ENCODE measurements at places on chromosomes 6 and 20.

DNA sequence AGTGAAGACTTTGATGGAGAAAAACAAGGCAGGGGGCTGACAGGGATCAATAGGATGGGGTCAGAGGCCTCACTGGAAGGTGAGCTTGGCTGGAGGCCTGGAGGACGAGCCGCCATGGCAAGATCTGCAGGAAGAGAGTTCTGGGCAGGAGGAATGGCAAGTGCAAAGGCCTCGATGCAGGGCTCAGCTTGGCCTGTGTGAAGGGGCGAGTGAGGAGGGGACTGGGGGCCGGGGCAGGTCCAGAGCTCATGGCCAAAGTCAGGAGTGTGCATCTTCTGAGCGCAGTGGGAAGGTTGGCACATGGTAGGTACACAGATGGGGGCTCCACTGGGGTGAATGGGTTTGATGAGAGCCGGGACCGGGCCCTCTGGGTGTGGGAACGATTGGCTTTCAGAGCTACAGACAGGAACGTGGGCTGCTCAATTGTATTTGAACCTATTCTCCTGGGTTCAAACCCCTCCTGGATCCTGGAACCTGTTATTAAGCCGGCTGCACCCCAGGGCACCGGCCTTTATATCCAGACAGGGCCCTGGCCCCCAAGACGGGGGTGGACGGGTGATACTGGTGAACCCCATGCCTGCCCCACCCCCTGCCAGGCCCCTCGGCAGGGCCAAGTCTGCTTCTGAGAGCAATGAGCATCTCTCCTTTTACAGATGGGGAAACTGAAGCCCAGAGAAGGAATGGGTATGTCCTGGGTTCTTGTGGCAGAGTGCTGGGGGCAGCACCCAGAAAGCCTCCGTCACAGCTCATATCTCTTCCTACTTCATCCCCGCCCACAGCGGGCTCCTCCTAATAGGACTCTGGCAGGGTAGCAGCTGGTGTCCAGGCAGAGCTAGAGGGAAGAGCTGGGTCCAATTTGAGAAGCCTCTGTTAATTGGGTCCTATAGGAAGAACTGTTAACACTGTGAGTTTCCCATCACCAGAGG, 106.1 kb downstream of the CEBPB start:
- DNase-seq, result peak; percentile 76

- DNase-seq, result no peak
These were observed 144.3 kb upstream of the PRDM1 start for GRCh38 chr6:105941621-105942412.

GRCh38 chr20:1184638-1185315, at the start of gene TMEM74B:
Gene TMEM74B (minus strand): TSS chr20:1184981. CDS start chr20:1183801, 1,180 bp downstream.
- no peak for DNase-seq

GRCh38 chr6:168428052-168428826, 12.7 kb upstream of the SMOC2 start:
- no peak for DNase-seq

DNA sequence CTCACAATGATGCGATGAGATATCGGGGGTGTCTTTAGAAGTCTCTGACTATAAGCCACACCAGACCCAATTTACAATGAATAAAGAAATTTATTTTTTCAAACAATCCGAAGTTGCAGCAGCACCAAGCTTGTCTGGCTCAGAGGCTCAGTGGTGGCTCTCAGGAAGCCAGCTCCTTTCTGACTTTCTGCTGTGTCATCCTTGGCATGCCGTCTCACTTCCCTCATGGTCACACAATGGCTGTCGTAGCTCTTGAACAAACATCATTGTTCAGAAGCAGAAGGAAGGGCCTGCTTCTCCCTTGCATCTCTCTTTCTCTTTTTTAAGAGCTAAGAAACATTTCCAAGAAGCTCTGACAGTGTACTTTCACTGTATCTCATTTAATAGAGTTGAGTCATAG, 299.0 kb downstream of the DOK5 start:
- DNase-seq, result no peak

GRCh38 chr6:13741365-13741764, 29.7 kb upstream of the RANBP9 start:
- DNase-seq, result no peak

GRCh38 chr20:20447196-20447595, 79.3 kb downstream of the INSM1 start:
- no peak for DNase-seq

- DNase-seq, result no peak
These were observed 23.8 kb upstream of the HELZ2 start for GRCh38 chr20:63597651-63598478.

GRCh38 chr20:56574531-56575142, 41.6 kb downstream of the FAM209B start:
- peak; percentile 7 for DNase-seq

DNA sequence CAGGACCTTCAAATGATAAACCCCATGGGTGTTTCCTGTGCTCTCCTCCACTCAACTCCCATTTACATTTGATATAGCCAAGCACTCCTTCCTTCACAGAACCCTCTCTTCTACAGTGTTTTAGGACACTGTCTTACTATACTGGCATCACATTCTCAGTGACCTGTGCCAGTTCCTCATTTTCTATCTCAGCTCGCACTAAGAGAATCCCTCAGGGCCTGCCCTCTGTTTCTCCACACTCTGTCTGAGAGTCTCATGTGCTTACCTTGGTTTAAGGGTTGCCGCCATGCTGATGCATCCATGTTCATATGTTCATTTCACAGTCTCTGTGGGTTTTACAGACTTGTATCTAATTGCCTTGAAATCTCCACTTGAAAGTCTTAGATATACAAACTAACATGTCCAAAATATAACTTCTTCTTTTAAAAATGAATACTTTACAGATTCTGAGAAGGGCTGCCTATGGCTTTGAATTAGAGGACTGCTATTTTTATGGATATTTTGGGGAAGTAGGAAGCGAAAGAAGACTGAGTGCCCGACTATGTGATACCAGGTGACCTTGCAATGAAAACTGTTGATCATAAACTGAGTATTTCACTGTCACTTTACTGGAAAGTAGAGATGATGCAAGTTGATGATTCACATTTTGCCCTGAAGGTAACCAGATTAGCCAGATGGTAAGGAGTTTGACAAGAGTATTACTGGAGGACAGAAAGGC, 153.1 kb upstream of the SIM1 start:
- DNase-seq, result no peak

DNA sequence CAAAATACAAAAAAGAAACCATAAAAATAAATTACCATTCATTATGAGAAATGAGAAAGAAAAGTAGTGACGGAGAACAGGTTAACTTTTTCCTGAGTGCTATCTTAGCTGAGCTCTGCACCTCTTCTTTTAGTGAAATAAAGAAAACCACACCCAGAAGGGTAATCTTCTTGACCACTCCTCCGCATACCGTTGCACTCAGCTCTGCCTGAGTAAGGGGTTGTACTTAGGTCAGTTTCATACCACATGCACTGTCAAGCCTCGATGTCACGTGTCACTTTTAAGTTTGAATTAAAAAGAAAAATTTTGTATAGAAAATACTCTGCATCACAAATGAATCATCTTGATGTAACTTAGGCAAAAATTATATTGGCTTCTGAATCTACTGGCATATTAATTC, 2.8 kb downstream of the EZR start:
- DNase-seq, result no peak

DNA sequence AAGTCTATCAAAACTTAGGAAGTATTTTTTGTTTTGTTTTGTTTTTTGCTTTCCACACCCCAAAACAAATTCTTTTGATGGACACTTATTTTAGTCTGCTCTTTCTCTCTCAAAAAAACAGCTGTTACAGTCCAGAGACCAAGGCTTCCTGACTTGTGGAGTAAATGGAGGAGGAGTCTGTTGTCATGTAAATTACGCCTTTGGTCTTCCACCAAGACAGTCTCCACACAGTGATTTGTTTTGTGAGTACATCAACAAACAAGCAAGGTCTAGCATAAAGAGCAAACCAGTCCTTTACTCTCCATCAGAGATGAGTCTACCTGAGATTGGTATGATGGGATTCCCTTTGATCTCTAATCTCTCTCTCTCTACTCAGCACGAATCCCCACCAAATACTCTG, 588.0 kb upstream of the ARID1B start:
- no peak for DNase-seq

GRCh38 chr20:35568645-35569044, 26.8 kb downstream of the ERGIC3 start:
- DNase-seq, result no peak

DNA sequence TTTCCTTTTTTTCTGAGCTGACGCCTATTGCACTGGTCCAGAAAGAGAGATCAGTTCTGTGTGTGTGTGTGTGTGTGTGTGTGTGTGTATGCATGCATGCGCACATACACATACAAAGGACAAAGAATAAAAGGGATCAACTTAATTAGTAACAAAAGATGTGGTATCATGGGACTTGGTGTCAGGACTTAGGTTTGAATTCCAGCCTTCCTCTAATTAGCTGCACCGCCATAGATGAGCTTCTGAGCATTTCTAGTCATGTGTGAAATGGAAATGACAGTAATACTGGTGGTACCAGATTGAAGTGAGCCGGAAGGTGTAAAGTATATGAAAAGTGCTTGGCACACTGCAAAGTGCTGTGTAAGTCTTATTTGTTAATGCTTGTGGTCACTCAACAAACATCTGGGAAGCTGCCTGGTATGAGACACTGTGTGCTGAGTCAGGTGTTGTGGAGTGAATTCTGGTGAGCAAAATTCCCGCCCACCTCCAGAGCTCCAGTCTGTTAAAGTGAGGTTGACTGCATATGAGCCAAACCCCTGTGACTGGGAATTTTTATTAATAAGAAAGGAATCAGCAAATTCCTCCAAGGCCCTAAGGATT, 12.4 kb downstream of the DAAM2 start:
- no peak for DNase-seq

DNA sequence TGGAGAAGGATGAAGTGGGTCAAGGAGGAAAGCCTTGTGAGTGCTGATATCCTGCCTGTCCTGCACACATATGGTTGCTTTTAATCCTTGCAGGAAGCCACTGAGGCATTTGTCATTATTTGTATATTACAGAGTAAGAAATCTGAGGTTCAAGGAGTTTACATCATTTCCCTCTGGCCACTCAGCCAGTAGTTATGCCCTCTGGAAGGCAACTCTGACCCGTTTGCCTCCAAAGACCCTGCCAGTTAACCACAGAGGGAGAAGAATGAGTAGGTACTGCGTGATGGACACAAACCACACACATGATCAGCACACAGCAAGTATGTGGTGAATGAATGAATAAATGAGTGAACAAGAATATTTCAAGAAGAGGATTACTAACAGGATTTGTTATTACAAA, 7.9 kb upstream of the FAM210B start:
- DNase-seq, result no peak

DNA sequence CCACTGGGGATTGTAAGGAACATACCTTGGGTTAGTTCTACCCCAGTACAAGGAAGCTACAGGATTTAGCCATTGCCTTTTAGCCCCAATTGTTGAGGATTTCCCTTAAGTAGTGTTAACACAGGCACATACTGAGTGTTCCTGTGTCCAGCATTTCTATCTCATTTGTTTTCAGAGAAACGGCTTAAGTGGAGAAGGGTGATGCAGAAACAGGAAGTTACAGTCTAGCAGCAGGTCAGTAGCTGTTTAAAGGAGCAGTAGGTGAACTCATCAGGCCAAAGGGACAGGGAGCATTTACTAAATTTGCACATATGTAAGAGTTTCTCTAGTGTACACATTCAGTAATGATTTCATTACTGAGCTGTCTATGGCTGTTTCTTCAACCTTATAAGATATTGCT, 644.2 kb upstream of the GJE1 start:
- no peak for DNase-seq

DNA sequence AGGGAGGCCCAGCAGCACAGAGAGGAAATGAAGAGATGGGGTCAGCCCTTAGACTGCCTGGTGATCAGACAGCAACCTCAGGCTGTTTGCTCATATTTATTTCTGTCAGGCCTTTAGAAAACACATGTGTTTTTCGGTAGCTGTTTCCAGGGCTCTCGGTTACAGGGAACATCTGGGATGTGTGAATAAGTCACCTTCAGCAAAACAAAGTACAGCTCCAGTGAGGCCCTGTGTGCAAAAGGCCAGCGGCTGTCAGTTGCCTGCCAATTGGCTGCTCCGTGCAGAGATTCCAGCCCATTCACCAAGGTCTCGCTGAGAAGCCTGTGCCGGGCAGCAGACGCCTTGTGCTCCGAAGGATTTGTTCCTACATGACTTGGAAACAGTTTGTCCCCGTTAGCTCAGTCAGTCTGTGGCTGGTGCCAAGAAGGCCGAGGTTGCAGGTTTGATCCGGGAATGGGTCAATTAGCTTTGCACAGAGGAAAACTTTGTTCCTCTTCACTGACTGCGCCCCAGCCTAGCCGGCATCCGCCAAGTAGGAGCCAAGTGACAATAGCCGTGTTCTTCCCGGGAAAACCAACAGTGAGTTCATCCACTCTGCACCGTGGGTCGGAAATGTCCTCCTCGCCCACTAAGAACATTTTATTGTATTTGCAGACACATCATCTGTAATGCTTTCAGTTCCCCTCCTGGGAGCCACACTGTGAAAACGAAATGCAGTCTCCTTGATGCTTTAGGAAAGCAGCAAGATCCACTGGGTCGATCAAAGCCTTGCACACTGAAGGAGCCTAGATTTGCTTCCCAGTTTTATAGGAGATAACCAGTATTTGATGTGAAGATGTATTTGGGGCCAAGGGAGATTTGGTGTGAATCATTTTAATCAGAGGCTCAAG, 315.4 kb upstream of the CDYL start:
- peak; percentile 72 for DNase-seq

DNA sequence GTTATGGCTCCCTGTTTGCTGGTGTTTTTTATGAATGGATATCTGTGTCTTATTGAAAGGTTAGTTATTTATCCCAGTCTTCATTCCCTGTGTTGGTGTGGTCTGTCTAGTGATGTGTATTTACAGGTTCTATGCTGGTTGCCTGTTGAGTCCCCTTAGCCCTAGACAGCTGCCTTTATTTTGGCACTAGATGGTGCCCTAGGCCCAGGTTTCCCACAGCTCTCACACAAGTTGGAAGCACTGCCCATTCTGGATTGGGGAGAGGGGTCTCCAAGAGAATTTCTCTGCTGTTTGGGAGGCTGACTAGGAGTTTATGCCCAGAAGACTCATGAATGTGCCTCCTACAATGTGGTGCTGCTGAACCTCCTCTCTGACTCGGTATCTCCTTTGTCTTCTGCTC, 12.4 kb downstream of the GRM1 start:
- DNase-seq, result peak; percentile 47

DNA sequence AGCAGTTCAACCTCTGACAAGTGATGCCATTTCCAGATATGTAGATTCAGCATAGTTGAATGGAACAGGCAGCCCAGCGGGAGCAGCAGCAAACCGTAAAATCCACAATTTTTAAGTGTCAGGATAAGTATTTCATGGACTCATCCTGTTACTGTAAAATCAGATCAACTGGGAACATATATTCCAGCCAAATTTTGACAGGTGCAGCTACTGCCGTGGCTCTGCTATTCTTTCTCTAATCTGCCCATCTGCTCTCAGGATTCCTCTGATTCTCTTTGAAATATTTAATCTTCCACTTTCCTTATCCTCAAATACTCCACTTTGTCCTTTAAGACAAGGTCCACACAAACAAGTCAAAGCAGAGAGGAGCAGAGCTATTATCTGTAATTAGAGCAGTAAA, 245.4 kb upstream of the ASCC3 start:
- no peak for DNase-seq

- DNase-seq, result peak; percentile 45
These were observed 166.4 kb downstream of the ADAT2 start for GRCh38 chr6:143283887-143284645.
